Keratinocyte (primary cell): ENCODE measurements at places on chromosomes 5 and 9.

DNA sequence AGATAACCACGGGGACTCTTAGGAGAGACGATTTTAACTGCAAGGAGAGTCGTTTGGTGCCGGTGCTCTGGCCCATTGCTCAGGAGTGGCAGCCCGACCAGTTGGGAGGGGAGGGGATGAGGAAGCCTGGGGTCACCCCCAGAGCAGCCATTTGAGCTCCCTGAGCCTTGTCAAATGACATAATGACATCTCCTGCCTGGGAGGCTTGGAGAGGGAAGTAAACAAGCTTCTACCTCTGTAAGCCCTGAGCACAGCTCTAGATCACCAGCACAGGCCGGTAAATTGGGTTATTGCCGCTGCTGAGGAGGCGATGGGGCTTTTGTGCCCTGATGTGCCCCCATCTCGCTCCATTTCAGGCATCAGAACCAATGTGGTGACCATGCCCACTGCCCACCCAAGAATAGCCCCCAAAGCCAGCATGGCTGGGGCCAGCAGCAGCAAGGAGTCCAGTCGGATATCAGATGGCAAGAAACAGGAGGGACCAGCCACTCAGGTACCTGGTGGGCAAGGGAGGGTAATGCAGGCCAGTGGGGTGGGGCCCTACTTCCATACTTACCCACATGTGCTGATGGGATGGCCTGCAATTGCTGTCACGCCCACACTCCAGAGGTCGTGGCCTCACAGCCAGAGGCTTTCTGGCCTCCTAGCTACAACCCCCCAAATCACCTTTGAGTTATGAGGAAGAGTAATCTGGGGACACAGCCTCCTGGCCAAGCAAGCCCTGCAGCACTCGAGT is 23.0 kb downstream of the CD74 start:
- DNase-seq = no peak

DNA sequence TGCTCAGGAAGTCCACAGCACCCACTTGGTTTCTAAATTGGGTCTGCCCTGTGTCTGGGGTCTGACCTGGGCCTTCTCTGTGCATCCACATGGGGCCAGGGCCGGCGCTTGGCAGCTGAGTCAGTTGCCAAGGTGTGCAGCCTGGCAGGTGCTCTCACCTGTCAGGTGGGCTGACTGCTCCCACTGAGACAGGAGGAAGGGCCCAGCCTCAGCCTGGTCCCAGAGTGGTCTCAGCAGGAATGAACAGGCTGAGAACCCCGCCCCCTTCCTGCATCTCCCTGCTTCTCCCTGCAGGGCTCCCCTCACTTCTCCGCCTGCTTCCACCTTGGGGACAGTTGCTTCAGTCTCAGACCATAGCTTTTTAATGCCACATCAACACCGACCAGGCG is 60.5 kb downstream of the BARX1 start:
- no peak for DNase-seq

DNA sequence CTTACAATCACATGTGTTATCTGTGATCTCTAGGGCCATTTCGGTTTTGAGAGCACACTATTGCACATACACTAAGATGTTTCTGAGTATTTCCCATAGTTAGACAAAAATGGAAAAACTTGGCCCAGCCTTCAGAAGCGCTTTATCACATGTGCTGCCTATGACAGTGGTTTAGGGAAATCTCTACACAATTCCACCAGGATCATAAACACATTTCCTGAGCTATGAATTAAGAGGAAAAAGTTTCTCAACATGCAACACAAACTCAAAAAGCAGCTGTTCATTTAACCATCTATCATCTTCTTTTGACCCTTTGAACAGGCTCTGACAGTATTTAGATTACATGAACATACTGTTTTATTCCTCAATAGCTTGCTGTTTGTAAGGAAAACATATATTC is 15.1 kb downstream of the FGF1 start:
- DNase-seq = no peak

- no peak for DNase-seq
Observed at GRCh38 chr5:176413255-176413565, 3.1 kb downstream of the CLTB start.

GRCh38 chr9:114430457-114430856 is 42.7 kb upstream of the AKNA start:
- no peak for DNase-seq

DNA sequence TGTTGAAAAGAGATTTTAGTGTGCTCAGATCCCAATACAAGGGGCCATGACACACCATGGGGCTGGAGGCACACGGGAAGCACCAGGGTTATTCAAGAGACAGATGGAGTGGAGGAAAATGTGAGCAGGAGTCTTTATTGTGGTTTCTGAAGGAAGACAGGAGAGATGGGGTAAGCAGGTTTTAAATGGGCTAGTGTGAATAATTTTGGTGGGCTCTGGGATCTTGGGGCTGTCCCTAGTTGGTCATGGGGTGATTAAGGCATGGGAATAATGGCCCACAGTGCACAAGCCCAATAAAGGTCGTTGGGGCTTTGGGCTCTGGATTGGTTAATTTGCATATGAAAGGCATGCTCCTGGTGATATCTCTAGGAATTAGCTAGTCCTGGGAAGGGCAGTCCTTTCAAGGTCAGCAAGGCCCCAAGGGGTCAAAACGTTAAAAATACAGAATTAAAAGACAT is 3.6 kb upstream of the SCGB3A2 start:
- no peak for DNase-seq

- DNase-seq = no peak
Observed at GRCh38 chr5:73692981-73693380, 67.0 kb downstream of the ARHGEF28 start.

GRCh38 chr9:132641216-132641615 is 28.6 kb downstream of the DDX31 start:
- no peak for DNase-seq

GRCh38 chr5:169442913-169443784 is 140.4 kb upstream of the SPDL1 start:
- DNase-seq = no peak

GRCh38 chr5:9207817-9208418 is 338.0 kb downstream of the SEMA5A start:
- DNase-seq = no peak

DNA sequence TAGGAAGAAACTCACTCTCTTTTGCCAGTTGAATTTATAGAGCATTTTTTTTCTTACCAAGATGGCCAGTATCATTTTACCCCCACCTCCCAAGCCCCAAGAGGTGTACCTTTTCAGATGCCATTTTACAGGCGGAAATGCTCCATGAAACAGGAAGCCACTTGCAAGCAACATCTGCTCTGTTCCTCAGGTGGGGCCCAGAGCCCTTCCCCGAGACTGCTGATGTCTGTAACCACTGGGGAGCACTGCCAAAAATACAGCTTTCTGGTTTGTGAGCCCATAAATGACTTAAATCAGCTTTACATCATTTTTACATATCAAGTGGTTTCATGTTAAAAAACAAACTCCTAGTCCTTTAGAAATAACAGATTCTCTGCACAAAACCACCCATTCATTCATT is 42.9 kb upstream of the GARNL3 start:
- DNase-seq = no peak

DNA sequence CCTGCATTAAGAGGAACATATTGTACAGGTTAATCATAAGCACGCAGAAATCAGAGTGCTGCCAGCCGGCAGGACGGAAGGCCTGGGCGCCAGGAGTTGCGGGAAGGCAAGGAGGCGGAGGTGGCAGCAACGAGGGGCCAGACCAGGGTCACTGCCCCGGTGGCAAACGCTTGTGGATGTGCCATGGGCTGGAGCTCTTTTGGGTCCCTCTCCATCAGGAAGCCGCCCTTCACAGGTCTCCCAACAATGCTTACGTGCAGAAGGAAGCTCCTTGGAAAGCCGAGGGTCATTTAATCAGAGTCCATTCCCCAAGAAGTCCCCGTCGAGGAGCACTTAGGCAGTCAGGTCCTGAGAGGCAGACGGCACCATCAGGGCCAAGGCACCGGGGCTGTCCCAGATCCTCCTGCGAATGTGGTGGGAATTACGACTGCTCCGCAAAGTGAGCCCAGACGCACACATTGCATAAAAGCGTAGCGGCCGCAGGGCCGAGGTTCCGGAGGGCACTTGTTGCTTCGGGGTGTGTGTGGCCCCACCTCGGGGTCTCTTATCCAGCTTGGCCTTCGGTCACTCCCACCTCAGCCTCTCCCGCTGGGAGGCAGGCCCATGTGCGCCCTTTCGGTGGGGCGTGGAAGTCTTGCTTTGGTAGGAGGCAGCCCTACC is 20.5 kb downstream of the MRPL36 start:
- no peak for DNase-seq

DNA sequence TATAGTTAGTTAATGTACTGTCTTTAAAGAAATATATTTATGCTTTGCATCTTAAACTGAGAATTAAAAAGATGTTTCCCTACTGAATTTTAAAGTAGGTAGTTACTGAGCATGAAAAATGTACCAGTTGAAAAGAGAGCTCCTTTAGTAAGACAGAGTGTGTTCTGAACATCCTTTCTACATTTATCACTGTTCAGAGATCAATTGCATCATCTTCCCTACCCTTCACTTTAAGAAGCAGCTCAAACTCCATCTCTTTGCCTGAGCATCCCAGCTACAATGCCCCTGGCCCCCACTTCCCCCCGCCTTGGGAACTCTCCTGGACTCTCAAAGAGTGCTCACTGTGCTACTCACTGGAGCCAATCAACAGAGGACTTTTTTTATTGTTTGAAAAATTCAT is 164.7 kb downstream of the GNAQ start:
- DNase-seq = no peak

DNA sequence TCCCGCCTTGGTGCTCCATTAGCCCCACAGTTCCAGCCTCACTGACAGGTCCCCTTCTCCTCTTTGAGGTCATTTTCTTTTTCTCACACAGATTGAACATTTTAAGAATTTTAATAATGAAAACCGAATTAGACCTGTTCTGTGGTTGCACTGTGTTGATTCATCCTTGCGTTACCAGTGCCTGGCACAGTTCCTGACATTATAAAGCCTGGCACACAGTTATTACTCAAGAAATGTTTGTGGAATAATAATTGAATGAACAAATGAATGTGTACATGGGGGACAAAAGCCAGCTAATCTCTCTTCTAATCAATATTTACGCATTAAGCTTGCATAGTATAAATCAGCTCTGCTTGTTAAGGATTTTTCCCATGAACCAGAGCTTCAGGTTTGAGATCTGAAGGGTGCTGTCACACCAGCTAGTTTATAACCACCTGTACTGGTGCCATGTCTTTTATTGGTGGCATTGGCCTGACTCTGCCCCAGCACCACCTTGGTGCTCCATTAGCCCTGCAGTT is 80.0 kb downstream of the SV2C start:
- DNase-seq = no peak

DNA sequence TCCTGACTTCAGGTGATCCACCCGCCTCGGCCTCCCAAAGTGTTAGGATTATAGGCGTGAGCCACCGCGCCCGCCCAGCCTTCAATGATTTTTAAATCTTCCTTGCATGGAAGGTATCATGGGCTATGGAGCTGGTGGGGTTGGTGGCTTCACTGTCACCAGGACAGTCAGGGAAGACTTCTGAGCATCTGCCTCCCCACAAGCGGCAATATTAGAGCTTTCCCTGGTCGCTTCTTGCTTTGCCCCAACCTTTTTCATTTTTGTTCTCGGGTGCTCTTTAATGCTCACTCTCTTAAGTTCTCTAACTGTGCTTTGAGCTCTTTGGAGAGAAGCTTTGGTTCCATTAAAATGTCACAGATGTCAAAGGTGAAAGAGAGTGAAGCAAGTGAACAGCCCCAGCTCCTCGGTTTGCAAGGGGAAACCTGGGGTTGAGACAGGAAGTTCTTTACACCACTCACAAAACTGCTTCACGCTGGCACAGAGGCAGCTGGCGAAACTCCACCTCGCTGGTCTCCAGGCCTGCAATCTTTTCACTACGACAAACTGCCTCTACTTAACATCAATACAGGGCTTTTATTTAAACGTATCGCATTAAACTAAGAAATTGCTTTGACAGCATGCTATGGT is 142.5 kb upstream of the RETREG1 start:
- DNase-seq = no peak

DNA sequence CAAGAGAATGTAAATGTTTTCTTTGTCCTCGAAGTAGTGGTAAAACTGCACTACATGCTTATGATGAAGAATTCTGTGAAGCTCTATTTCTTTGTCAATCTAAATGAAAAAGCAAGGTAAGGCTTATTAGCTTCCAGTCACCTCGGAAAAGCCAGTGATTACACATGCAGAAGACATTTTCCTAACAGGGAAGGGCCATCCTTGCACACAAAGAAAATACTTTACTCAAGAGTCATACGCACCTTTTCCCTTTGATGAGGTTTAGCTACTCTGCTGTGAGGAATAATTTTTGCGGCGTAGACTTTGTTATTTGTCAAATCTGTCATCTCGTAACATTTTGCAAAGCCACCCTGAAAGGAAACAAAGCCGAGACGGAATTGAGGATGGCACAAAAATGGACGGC is 1.1 kb downstream of the PLK2 start:
- no peak for DNase-seq

GRCh38 chr5:23352446-23352845 is 155.0 kb upstream of the PRDM9 start:
- DNase-seq = no peak

DNA sequence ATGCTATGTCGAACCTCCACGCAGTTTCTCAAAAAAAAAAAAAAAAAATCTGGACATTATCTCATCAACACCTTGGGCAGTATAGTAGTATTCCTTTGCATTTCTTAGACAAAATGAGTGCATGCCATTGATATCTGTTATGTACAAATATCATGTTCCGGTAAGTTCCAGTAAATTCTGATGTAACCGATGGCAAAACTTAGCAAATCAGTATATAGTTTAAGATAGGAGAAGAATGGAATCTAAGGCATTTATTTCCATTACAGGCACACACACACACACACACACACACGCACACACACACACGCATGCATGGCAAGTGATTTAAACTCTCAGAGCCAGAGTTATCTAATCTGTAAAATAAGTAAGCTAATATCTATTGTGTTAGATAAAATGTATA is 356.5 kb upstream of the TUSC1 start:
- no peak for DNase-seq

GRCh38 chr9:20361656-20362570 is 260.4 kb downstream of the MLLT3 start:
- DNase-seq = no peak

- DNase-seq = peak; percentile 90
Observed at GRCh38 chr9:90942555-90942954, 140.9 kb downstream of the SYK start.

DNA sequence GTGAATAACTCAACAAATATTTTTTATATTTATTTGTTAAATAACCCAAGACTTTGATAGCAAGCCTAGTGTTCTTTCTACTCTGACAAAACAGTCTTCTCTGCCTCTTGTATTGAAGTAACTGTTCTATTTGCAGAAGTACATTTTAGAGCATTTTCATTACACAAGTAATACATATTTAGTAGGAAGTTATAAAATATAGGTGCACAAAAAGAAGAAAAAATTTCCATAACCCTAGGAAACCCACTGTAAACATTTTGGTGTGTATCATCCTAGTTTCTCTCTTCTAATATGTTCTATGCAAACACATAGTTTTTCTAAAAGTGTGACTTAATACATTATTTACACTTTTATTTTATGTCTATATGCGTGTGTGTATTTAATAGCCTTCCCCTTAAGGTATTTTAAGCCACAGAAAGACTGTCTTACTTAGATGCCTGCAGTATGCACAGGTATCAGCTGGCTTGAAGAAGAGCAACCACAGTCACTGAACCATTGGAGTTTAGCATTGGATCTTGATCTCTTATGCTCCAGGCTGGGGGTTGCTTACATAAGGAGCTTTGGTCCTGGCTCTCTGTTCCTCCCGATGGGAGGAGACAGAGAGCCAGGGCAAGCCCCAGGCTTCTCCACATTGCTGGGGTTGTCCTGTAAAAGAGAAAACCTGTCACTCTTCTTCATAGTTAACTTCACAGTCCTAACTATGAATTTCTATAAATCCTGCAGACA is 3.8 kb downstream of the SELENOP start:
- no peak for DNase-seq

GRCh38 chr5:161399996-161400562 is 146.4 kb downstream of the GABRB2 start:
- no peak for DNase-seq
